ENCODE measurements at places on chromosomes 4 and X.

DNA sequence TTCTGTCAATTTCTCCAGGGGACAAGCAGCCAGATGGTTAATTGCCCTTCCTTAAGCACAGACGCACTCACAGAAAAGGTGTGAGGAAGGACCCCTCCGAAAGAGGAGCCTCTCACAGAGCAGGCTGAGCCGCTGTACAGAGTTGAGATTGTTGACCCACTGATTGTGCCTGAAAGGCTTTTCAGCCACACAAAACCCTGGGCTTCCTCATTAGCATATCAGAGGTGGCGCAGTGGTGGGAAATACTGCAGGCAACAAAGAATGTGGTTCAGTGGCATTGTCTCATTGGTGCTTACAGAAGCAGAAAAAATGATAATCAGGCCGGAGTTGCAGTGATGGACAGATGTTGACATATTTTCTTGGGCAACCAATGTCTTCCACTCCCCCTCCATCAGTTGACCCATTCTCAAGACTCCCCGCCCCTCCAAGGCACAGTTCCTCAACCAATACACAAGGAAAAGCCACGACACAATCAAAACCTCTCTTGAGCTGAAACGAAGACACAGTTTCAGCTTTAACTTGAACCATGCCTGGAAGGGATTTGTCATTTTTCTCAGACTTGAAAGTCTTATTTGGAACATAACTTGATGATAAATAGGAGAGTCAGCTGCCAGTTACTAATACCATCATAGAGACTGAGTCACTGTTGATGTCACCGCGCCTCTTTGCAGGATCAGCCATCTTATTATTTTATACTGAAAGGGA is 53.1 kb downstream of the ATXN3L start:
- DNase-seq, result no peak

DNA sequence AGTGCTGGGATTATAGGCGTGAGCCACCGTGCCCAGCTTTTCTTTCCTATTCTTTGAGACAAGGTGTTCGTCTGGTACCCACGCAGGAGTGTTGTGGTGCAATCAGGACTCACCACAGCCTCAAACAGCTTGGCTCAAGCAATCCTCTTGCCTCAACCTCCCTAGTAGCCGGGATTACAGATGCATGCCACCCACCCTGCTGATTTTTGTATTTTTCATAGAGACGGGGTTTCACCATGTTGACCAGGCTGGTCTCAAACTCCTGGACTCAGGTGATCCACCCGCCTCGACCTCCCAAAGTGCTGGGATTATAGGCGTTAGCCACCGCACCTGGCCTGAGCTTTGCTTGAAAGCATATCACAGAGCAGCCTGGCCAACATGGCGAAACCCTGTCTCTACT is 1.5 kb upstream of the CRLF2 start:
- no peak for DNase-seq

GRCh38 chr4:41865981-41866798 is 69.0 kb upstream of the TMEM33 start:
- DNase-seq, result no peak

DNA sequence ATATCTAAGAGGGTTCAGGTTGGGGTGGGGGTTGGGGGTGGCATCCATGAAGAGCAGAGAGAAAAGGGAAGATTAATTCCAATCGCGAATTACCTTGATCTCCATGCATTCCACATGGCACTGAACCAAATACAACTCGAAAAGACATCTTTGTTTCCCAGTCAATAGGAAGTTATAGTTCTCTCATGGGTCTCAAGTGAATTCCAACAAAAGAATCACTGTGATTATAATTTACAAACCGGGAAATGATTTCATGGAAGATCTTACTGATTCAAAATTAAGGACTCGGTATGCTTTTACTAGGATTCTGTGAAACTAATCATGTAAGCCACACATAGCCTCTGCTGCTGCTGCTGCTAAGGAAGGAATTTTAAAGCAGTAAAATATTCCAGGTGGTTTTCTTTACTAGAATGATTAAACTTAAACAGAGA is 26.6 kb upstream of the AMELX start:
- DNase-seq, result no peak

GRCh38 chrX:73448379-73448778 is 1.5 kb downstream of the CDX4 start:
- DNase-seq, result no peak

- no peak for DNase-seq
Measured at GRCh38 chr4:93092765-93093164, 735.8 kb upstream of the ATOH1 start.

GRCh38 chr4:73859614-73860088 is 6.6 kb downstream of the PF4V1 start:
- DNase-seq, result no peak

DNA sequence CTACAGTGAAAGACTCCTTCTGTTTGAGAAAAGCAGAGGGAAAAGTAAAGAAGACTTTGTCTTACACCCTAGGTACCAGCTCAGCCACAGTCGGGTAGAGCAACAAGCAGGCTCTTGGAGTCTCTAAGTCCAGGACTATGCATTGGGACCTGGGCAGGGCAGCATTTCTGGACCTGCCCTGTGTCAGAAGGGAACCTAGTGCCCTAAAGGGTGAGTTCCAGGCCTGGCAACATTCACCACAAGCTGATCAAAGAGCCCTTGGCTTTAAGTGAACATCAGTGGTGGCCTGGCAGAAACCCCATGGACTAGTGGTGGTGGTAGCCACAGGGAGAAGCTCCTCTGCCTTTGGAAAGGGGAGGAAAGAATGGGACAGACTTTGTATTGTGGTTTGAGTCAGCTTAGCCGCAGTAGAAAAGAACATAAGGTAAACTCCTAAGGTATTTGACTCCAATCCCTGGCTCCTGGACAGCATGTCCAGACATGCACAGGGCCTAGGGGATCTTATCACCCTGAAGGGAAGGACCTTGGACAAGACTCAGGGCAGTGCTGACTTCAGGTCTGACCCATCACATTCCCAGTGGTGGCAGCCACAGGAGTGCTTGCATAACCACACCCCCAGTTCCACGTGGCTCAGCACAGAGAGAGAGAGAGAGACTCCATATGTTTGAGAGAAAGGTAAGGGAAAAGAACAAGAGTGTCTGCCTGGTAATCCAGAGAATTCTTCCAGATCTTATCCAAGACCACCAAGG is 32.6 kb downstream of the CCDC158 start:
- DNase-seq, result no peak

- no peak for DNase-seq
Measured at GRCh38 chrX:126137899-126138298, 28.2 kb downstream of the DCAF12L2 start.

DNA sequence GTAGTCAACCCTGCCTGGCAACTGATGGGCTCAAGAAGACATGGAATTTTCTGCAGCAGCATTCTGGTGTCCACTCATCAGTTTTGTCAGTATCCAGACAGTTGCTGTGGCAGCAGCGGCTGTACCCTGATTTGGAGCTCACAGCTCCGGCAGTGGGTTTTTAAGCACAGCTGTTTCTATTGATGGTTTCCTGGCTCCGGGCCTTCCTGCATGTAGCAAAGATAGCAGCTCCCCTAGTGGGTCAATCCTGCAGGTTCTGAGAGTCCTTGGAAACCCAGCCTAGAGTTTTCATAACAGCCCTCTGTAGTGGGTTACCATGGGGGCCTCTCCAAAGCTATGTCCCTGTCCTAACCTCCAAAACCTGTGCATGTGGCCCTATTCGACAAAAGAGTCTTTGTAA is 84.0 kb upstream of the ATP6AP2 start:
- no peak for DNase-seq

- DNase-seq, result no peak
Measured at GRCh38 chr4:77336411-77337142, 179.6 kb downstream of the CCNG2 start.

GRCh38 chrX:148382983-148383382 is 117.4 kb upstream of the AFF2 start:
- no peak for DNase-seq

- DNase-seq, result no peak
Measured at GRCh38 chr4:111214371-111214770, 591.5 kb upstream of the PITX2 start.

DNA sequence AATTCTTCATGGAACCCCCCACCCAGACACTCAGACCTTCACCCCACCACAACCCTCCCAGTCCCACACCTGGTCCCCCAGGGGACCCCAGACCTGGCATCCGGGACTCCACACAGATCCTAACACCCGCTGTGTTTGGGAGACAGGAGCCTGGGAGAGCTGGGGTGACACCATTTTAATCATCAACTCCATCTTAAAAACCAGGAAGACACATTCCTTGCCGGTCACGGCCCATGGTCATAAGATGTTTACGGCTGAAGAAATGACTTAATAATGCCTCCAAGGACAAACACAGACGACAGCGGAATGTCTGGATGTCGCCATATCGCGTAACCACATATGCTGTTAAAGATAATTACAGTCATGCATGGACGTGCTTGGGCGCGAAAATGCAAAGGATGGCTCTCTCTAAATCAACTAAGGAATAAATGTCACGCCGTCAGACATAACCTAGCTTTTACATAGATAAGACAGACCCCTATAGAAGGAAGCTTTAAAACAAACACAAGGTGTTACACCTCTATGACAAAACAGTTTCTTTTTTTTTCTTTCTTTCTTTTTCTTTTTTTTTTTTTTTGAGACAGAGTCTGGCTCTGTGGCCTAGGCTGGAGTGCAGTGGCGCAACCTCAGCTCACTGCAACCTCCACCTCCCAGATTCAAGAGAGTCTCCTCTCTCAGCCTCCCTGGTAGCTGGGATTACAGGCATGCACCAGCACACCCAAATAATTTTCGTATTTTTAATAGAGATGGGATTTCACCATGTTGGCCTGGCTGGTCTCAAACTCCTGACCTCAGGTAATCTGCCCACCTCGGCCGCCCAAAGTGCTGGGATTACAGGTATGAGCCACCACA is 2.1 kb upstream of the DHRSX start:
- no peak for DNase-seq

DNA sequence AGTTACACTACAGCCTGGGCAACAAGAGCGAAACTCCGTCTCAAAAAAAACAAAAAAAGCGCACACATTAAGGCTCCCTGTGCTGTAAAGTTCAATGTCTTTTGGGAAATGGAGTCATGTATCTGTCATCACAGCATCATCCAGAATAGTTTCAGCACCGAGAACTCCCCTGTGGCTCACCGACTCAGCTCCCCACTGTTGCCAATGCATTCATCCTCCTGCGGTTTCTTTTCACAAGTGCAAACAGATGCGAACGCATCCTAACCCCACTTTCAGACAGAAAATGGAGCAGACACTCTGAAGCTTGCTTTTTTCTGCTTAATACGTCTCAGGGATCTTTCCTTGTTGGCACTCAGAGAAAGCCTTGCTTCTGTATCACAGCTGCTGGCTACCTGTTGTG is 13.8 kb upstream of the SH3TC1 start:
- peak; percentile 71 for DNase-seq

DNA sequence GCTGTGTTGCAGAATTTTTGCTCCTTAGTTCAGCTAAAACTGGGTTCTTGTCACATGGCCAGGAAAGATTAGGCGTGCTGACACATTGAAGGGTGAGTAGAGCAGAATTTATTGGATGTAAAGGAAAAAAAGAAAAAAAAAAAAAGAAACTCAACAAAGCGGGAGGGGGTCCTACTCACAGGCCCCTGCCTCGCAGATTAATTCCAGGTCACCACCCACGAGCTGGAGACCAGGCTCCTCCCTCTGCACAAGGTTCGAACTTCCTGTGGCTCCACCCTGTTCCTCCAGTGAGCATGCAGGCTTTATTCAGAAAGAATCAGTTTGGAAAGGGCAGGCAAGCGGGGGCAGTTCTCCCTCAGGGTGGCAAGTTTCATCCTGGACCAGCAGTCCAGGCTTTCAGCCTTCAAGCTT is 17.1 kb downstream of the MGST2 start:
- no peak for DNase-seq

DNA sequence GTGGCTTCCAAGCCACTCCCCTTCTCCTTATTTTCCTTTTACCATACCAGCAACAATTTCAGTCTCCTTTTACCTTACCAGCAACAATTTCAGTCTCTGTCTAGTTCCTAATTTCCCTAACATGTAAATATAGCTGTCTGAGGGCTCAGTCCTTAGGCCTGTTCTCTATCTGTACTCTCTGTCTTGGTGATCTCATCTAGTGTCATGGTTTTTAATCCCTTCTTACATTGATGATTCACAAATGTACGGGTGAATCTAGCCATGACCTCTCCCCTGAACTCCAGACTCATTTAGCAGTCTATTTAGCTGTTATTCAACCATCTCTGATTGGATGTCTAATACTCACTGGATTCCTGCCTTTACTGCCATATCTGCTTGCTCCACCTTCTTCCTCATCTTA is 7.2 kb downstream of the IL15 start:
- DNase-seq, result no peak

DNA sequence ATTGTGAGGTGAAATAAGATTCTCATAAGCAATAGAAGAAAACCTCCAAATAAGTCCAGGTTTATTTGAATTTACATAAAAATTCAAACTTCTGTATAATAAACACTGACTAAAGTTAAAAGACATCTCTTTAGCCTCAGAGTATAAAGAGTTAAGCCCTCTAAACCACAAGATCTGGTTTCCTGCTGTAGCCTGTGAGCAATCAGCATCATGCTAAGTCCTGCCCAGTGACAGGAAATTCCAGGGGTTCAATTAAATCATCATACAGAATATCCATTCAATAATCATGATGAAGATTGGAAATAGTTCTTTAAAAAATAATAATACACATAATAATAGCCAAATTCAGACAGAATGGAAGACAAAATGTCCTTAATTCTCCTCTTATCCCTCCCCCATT is 139.2 kb upstream of the DGKK start:
- DNase-seq, result no peak

- DNase-seq, result no peak
Measured at GRCh38 chrX:112120721-112121120, 38.1 kb upstream of the TRPC5 start.

- no peak for DNase-seq
Measured at GRCh38 chr4:126701756-126702155, 931.0 kb upstream of the INTU start.

GRCh38 chr4:158811216-158811540 is 42.4 kb downstream of the FNIP2 start:
- no peak for DNase-seq

DNA sequence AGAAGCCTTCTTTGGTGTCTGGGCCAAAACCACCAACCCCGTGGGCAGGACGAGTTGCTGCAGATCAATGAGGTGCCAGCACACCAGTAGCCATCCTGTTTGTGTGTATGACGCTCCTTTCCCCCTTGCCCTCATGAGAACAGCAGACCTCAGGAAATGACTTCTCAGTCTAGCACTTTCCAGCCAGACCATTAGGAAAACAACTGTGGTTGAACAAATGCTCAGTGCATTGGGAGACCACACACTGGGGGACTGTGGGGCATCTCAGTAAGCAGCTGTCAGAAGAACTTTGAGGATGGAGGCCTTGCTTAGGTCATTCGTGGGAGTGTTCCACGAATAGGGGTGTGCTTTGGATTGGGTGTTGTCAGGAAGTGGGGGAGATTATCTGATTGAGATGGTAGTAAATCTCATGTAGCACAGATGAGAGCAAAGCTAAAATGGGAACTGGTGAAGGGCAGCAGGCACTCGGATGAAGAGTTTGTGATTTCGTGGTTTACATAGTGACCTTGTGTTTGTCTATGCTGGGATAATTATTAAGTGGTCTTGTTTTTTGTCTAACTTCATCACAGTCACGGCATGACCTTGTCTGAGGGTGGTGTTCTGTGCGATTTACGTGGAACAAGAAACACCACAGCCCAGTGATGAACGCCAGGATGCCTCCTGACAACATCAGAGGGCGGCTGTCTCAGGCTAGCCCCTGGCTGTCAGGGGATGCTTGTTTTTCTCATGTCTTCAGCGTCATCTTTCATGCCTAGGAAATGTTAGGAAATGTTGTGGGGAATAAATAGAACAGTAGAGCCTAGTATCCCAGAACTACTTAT is 70.1 kb downstream of the USP46 start:
- DNase-seq, result no peak
